ENCODE measurements at places on chromosomes 7 and 10.

- no peak for DNase-seq
Observed at GRCh38 chr10:44235363-44235762, 149.5 kb downstream of the CXCL12 start.

DNA sequence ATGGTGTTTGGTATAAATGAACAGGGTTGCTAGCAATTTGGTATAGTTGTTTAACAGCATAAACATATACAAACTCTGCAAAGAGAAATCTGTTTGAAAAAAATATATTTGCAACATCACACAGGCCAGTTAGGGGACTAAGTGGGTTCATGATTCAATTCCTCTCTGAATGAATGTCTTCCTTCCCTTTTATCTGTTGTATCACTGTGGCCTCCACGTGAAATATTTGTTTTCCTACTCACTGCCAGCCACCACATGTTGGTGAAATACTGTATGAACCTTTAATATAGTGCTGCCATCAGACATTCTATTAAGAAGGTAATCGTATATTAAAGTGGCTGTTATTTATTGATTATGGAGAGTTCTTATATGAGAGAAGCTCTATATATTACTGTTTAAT lies 157.0 kb downstream of the ARID5B start:
- no peak for DNase-seq

DNA sequence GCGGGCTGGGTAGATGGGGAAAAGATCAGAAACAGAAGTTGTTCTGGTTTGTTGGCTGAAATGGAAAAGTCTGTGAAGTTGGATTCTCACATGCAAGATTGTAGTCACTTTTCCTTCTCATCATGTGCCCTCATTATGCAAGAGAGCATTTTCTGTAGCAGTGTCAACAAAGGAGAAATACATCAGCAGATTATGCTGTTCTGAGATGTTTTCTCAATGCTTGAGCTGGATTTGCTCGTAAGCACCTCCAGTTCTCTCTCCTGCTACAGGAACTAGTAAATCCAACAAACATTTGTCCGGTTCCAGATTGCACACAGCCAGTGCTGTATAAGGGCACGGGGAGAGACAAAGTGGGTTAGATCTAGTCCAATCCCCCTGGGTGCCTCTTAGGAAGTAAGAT lies 90.0 kb downstream of the GATA3 start:
- no peak for DNase-seq

- no peak for DNase-seq
Observed at GRCh38 chr10:91521439-91521838, 111.3 kb downstream of the HECTD2 start.

DNA sequence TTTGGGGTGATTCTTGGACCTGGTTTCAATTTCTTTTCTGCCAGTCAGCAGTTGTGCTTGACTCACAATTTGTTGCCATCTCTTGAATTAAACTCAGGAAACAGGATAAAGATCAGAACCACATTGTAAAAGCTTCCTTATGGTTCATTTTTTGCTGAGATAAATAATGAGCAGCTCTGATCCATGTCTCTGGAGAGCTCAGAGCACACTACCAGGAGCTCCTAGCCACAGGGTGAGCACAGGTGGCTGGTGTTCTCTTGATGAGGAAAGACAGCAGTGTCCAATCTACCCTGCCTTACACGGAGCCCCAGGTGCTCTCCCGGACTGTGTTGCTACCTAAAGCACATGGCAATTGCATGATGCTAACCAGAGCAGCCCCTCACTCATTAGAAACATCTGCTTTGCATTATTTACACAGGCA lies 17.2 kb upstream of the FAM170B start:
- DNase-seq = no peak

GRCh38 chr7:70640266-70640833 lies 491.6 kb upstream of the GALNT17 start:
- DNase-seq = no peak

GRCh38 chr7:114081606-114082425 lies 163.0 kb upstream of the PPP1R3A start:
- DNase-seq = peak; percentile 51

- no peak for DNase-seq
Observed at GRCh38 chr10:125880719-125881118, 373 bp downstream of the DHX32 start.

- DNase-seq = peak; percentile 36
Observed at GRCh38 chr10:97633921-97634320, 621 bp upstream of the MORN4 start.

DNA sequence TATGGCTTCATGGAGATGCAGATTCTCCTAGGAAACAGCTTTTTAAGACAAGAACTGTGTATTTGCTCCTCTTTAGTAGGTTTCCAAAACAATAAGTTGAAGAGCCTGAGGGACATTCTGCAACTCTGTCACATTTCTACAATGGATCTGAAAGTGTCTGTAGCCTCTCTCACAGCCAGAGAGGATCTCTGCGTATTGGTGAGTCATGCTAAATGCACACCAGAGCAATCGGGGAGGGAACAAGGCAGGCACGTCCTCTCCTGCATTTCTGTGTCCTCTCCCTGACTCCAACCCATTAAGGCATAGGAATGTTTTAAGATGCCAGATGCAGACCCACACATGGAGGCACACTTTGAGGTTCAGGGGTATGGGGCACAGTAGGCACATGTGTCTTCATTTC lies 1126.4 kb upstream of the GHITM start:
- DNase-seq = no peak

DNA sequence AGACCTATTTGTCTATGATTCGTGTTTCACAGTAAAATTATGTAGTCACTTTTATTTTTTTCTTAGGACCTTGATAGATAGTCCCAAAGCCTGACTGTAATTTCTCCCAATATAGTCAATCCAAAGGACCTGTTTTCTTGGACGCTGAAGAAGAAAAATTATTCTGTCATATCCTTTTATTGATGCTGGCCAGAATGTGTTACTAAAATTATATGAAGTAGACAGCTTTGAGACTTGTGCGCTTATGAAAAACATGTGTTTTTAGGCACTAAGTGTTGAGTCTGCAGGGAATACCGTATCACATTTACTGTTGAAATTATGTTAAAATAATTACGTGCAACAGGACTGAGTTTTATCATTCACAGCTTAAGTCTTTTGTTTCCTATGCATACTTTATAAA lies 17.9 kb downstream of the TES start:
- DNase-seq = no peak

DNA sequence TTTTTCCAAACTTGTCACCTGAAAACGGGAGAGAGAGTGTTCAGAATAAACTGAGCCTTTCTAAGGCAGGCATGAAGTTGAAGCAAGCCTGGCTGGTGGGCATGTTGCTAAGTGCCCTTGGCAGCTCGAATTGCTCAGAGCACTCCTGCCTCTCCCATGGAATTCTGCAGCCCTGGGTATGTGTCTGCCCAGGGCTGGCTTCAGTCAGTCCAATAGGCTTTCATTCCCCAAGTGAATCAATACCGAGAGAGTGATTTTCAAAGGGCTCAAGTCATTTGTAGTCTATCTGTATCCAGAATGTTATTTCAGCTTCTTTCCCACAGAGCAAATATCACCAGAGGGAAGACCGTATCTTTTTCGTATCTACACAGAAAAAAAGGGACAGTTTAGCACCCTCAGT lies 415.5 kb upstream of the COBL start:
- no peak for DNase-seq

- no peak for DNase-seq
Observed at GRCh38 chr7:91264924-91265681, 870 bp downstream of the FZD1 start.

DNA sequence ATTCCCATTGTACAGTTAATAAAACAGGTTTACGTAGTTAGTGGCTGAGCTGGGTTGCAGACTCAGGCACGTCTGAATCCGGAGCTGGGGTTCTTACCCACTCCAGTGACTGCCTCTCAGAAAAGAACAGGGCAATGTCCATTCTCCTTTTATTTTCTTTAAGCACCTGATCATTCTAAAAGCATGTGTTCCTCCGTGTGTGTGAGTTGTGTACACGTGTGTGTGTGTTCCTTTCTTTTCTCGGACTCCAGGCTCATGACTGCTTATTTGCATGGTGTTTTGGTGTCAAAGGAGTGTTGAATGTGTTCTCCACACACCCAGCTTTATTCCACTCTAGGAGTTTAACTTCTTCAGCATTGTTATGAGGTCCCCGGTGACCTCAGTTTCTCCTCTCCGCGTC lies 260.1 kb downstream of the SNX10 start:
- no peak for DNase-seq
